ENCODE measurements at places on chromosomes 12 and 14.

- DNase-seq: no peak
Observed at GRCh38 chr14:20655851-20656250, 14.4 kb upstream of the OR6S1 start.

GRCh38 chr12:123118497-123118896 is 32.4 kb downstream of the PITPNM2 start:
- no peak for DNase-seq

DNA sequence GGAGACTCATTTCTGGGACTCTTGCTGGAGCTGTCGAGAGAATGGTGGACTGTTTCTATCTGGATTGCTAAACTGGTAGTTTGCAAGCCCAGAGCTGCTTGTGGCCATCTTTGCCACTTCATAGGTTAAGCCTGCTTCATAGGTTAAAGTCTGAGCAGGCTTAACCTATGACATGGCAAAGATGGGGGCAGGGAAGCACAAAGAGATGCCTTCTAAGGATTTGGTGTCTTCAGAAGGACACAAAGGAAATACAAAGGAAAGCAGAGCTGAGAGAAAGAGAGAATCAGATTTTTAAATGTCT is 78.4 kb upstream of the MAX start:
- DNase-seq: no peak

DNA sequence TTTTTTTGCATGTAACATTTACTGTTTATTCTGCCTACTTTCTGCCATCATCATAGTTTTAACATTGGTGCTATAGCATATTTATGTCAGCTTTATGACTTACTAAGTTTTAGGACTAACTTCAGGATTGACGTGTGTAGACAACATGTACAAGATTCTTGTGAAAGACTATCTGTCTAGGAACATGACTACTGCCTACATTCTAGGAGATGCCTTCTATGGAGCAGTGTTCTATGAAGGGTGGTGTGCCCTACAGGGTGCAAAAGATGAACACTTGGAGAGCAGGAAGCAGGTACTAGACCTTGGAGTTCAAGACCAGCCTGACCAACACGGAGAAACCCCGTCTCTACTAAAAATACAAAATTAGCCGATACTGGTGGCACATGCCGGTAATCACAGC is 118.6 kb downstream of the FGD4 start:
- DNase-seq: no peak

- no peak for DNase-seq
Observed at GRCh38 chr12:54853933-54854538, at the start of gene MUCL1. Gene MUCL1 (plus strand): TSS chr12:54854516. CDS start chr12:54854583, 67 bp downstream.

- no peak for DNase-seq
Observed at GRCh38 chr12:9248435-9248834, 40.2 kb upstream of the PZP start.

DNA sequence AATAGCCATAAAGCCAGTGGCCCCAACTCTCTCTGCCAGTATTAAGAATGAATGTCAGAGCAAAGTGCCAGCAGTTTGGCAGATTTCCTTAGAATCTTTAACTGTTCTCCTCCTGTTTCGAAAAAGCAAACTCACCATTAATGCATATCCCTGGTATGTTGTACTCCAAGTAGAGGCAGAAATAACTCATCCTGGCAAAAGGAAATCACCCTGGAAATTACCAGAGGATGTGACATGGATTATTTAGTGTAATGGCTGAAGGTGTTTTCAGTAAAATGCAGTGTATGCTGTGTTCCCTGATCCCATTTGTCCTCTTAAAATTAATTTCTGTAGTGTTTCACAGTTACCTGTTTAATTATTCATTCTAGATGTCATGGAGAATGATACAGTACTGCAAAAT is 105.3 kb downstream of the PDZRN4 start:
- DNase-seq: no peak

- no peak for DNase-seq
Observed at GRCh38 chr14:91005716-91006115, 54.7 kb downstream of the RPS6KA5 start.

GRCh38 chr12:47783024-47783755 is 10.2 kb downstream of the SLC48A1 start:
- DNase-seq: no peak

GRCh38 chr14:30291216-30291615 is 267.7 kb upstream of the G2E3 start:
- DNase-seq: no peak

DNA sequence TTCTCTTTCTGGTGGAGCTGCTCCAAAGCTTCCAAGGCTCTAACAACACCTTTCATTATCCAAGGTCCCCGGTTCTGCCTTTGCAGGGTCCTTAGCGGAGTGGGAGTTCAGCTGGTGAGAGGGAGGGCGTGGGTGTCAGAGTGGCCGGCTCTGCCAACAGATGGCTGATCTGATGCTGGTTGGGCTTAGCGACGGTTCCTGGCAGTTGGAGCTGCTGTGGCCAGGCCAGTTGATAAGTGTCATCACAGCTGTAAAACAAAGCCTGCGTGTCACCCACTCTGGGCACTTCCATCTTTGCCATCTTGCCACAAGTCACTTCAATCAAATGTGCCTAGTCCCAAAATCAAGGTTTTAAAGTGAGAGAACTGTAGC is 36.3 kb downstream of the RIN3 start:
- peak; percentile 59 for DNase-seq

DNA sequence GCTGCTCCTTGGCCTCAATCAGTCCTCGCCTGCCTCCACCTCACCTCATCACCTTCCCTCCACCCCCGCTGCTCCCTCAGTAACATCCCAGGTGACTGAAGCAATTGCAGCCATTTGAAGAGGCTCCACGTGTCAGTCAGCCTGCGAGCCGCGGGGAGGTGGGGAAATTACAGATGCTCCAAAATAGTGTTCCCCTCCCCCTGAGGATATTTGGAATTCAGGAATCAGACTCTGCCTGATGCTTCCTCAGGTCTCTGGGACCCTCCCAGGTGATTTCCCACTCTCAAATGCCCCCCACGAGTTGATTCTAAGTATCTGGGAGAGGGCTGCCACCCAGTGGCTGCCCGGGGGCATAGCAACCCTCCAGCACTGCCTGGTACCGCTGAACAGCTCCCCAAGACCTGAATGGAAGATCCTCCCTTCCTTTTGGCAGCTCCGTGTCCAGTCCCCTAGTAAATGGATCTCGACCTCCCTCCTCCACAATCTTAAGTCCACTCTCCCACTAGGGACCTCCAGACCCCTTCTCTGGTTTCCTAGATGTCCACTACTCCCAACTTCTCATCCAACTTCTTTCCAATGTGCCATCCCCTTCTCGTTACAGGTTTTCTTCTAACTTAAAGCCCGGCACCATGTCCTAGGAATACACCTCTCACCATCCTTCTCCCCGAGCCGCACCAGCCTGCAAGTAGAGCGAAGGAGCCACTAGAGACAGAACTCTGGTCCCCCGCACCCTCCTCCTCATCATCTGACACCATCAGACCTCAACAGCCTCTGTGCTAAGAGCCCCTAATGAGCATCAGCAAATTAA is 1.4 kb upstream of the ASIC1 start:
- no peak for DNase-seq

DNA sequence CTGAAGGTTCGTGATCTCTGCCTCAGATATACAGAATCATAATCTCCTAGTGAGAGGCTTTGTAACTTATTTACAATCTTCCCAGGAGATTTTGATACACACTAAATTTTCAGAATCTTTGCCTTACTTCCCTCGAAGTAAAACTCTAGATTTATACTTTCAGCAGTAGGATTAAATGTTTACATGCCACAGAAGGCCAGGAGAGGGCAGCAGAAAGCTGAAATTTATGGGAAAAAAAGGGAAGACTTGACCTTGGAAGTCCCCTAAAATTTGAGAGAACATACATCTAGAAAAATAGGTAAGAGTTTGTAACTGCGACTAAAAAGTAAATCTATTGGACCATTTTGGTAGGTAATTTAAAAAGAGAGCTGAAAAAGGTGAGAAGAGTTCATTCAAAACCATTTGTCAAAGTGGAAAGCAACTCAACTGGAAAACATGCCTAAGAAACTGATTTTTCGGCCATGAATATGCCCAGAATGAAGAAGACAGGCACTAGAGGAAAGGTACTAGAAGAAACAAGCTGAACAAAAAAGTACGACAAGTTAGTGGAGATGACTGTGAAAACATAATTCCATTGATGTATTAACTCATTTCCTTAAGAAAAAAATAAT is 242.0 kb upstream of the MDGA2 start:
- DNase-seq: no peak

DNA sequence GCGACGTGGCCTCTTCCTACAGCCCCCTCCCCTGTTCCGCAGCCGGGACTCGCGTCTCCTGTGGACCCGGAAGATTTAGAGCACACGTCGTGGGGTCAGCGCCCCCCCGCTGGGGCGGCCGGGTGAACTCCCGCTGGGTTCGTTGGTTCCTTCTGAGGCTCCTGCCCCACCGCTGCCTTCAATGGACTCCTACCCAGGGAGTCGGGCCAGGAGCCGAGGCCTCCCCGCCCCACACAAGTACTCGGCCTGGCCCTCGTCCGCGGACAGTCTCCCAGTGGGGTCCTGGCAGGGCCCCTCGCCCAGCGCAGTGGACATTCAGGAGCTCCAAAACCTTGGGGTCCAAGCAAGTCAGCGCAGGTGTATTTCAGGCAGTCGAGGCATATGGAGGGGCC is 1.2 kb downstream of the MMP17 start:
- DNase-seq: peak; percentile 48

DNA sequence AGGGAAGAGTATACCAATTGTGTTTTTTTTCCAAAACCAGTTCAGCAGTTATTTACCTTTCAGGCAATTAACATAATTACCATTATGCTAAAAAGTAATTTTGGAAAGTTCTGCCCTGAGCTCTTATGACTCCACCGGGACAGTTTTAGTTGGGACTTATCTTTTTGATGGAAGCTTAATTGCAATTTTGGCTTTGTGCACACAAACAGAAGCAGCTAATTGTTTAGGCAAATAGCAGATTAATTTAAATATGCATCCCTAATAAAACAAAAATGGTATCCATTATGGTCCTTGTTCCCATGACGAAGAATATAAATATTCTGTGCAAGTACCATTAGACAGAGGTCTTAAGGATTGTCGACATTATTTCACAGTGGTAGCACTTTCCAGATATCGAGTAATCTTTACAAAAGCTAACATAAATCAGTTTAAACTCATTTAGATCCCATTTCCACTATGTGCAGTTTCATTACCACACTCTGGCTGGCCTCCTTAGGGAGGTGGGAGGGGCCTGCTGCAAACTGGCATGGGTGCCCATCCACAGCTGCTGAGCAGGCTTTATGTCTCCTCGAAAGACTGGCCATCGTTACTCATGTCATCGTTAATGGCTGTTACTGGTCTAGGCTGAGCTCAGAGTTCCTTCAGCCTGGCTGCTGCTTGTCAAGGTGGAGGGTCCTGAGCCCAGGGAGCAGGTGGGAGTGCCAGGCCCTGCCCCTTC is 68.2 kb downstream of the FBXW8 start:
- DNase-seq: no peak

- peak; percentile 89 for DNase-seq
Observed at GRCh38 chr12:57085999-57086492, 2.9 kb upstream of the NAB2 start.

GRCh38 chr12:62744551-62744950 is 190.4 kb downstream of the PPM1H start:
- peak; percentile 62 for DNase-seq

- no peak for DNase-seq
Observed at GRCh38 chr12:24023081-24023480, 73.6 kb upstream of the SOX5 start.

DNA sequence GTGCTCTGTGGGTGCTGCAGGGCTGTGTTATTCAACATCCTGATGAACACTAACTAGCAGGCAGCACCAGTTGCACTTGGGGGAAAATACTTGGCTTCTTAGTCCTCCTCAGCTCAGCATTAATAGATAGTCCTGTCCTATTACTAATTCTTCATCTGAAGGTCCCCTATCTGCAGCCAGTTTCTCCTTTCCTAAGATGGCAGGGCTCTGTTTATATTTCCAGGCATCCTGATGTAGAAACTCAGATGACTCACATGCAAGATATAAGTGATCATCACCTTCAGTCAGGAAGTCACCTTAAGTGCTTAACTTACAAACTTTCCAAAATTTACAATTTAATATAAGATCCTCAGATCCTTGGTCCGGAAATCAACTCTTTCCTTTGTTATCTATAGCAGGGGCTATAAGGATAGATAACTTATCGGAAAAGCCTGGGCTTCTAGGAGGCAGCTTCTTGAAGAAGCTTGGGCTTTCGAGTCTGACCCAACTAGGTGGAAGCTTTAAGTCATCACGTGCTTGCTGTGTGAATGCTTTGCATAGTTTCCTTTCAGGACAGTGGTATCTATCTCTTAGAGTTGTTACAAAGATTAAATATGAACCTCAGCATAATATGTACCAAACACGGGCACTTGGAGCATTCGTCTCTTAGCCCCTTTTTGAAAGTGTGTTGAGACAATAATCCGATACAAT is 181.0 kb upstream of the GRIP1 start:
- no peak for DNase-seq

- no peak for DNase-seq
Observed at GRCh38 chr14:98931911-98932310, 340.1 kb downstream of the BCL11B start.

DNA sequence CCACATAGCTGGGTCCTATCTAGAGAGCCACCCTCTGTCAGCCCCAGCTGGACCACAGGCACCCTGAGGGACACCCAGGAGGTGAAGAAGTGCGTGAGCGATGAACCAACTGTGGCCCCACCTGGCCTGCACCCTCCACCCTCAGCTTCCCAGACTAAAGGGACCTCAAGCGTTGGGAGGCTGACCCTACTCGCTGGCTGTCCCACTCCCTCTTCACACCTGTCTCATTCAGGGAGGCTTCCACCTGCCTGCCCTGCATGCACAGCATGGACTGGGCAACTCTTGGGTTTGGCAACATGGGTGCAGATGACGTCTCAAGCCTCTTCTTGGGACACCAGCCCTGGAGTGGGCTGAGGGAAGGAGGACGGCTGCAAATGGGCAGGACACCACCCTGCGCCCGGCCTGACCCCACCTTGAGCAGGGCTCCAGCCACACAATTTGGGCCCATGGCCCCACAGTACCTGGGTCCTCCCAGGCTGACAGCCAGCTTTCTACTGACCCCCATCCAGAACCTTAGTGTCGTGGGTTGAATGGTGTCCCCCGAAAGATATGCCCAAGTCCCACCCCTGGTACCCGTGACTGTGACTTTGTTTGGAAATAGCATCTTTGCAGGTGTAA is 2.1 kb downstream of the TMEM179 start:
- DNase-seq: no peak

- DNase-seq: no peak
Observed at GRCh38 chr14:99460793-99461192, 19.9 kb downstream of the SETD3 start.

GRCh38 chr14:54766276-54767138 is 136.1 kb downstream of the GCH1 start:
- peak; percentile 46 for DNase-seq

GRCh38 chr14:29454026-29454693 is 473.5 kb downstream of the PRKD1 start:
- DNase-seq: no peak

- no peak for DNase-seq
Observed at GRCh38 chr14:37708481-37708880, 113.1 kb downstream of the TTC6 start.

Measured in left hindlimb (tissue), 1 donor.